ENCODE measurements at places on chromosomes 11 and 22. TPM values are rescaled to one million over a fixed set of nuclear protein-coding genes. Genes with fewer than 3 reads are reported as not detected.

DNA sequence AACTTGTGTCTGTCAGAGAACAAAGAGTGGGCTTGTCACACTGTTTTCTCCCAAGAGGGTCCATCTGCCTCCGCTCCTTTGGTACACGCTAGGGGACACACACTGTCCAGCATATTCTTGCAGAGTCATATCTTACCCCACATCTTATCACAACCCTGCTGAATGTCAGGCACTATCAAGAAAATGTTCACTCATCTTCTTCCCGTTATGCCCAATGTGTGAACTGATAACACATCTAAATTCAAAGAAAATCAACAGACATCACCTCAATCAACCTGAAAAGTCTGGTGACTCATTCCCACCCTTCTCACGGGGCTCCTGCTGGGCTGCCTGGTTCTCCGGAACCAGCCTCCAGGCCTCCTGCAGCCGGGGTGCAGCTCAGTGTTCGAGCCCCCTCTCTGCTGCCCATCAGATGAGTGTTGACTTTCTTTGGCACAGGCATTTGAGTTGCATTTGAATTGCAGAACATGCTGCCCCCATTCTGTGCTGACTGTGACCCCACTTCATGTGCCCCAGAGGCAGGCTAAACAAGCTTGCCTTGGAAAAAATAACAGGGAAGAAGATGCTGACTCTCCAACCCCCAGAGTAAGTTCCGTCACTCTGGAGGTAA, 19.4 kb downstream of the GRAP2 start:
- no peak for DNase-seq

GRCh38 chr11:110778343-110778742, 66.1 kb upstream of the ARHGAP20 start:
- no peak for DNase-seq

DNA sequence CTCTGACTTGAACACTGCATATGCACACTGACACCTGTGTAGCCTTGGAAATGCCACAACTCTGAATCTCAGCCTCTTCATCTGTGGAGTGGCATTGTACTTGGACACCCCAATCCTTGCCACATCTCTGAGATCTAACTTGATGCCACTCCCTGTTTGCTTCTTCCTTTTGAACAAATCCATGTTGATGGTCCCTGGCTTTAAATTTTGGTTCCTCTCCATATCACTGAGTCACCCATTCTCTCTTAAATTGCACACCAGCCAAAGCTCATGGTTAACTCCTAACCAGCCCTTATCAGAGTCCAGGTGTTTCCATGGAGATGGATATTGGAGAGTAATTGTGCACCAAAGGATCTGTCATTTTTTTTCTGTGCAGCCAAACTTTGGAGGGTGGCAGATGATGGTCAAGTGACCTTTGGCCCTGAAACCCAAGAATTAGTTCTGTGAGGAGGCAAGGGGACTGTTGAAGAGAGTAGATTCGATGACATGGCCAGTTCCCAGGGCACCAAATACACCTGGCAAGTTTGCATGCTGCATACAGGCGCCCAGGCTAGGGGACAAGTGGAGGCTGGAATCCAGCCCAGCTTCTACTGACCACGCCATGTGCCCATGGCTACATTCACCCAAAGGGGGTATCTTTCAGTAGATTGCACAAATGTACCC, 25.1 kb upstream of the PAMR1 start:
- DNase-seq = no peak

- DNase-seq = no peak
Observed at GRCh38 chr11:90218606-90219005, 4.2 kb downstream of the CHORDC1 start.

GRCh38 chr11:79392161-79392560, 48.7 kb downstream of the TENM4 start:
- no peak for DNase-seq

- DNase-seq = no peak
Observed at GRCh38 chr11:65615950-65616574, 486 bp downstream of the PCNX3 start.

DNA sequence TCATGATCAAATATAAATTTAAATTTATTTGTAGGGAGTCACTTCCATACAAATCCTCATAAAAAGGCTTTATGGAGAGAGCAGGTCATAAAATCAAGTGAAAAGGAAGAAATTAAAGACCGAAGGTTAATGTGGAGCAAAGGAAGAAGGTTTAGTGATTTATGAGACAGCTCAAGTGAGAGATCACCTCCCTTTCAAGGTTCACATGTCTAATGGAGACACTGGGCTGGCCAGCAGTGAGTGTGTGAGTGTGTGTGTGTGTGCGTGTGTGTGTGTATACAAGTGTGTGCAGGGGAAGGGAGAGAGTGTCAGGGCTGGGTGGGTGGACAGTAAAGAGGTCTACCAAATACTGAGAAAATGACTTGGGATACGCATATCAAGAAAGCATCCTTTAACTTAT, 251.2 kb downstream of the FAT3 start:
- DNase-seq = no peak

DNA sequence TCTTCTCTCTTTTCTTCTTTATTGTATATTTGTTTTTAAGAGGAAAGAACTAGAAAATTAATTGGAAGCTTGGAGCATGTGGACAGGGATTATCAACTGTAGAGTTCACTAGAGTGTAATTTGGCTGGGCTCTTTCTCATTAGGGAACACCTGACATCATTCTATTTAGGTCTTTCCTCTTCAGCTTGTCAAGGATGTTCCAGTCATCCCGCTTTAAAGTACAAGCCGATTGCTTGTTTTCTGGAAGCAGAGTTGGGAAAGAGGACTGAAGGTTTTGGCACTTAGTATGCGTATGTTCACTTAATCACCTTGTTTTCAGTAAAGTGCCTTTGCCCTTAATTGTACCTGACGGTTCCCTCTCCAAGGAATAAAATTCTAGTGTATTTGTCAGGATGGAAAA, 111.6 kb downstream of the WNT11 start:
- no peak for DNase-seq

DNA sequence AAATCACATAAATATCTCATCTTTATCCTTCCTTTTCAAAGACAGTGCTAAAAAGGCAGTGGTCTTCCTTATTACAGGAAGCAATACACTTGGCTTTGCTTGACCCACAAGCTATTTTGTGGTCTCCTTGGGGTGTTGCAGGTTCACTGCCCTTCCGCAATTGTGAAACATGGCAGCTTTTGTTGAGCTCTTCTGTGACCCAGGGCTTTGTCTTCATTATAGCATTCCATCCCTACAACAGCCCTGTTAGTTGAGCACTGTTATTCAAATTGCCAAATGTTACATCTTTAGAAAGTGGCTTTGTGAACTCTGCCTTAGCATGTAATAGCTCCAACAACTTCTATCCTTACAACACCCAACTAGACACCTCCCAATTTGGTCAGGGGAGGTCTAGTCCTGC, 107.1 kb downstream of the OPCML start:
- no peak for DNase-seq

DNA sequence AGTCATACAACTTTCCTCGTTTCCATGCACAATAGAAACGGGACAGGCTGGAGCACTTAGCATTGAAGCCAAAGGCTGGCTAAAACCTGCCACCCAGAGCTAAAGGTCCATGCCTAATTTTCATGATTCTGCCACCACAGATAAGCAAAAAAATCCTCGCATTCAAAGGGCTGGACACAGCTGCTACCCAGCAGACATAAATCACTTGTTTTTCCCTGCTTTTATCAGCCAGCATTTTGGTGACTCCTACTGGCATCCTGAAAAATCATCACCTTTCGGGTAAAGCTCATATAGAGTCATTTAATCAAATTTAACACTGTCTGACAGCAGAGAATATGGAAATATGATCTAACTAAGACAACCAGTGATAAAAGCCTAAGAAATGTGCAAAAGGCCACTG, 37.9 kb downstream of the ALG9 start:
- DNase-seq = no peak

DNA sequence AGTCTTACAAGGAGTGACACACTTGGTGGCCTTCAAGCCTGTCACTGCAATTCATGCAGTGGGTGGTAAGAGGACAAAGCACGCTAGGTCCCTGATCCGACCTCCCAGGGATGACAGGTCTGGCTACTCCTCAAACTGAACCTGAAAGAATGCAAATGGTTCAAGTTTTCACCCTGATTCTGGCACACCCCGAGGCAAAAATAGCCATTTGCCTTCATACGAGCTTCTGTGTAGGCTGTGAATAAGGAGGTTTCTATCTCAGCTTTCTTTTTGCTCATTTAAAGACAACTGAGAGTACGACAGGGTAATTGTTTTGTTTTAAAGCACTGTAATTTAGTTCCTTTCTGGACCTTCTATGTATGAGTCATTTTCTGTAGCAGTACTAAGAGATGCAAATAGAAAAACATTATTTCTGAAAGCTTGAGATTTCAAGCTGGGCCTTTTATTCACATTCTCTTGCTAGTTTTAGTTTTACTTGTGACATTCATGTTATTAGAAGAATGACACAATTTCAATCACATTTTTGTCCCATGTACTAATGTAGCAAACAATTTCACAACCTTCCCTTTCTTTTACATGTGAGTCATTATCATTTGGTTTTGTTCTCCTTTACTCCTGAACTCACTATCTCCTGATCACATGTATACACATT, 56.6 kb upstream of the FDX1 start:
- DNase-seq = no peak

GRCh38 chr11:4393858-4394223, 339 bp upstream of the TRIM21 start:
- no peak for DNase-seq

DNA sequence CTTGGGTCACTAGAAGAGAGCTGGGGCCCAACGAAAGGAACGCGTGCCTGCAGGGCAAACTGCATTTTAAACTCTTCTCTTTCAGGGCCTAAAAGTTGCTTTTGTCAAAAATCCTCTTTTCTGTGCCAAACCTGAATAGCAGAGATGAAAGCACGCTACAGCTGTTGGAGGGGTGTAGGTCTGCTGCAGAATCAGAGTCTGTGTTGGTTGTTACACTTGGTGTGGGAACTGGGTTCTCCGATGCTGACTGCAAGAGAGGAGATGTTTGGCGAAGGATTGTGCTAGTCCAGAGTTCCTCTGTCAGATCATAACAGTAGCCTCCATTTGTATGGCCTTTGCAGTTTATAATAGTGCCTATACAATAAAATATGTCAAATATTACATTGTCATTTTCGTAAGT, 41.8 kb downstream of the BARX2 start:
- no peak for DNase-seq

- no peak for DNase-seq
Observed at GRCh38 chr11:94169516-94169915, 40.9 kb downstream of the PANX1 start.

DNA sequence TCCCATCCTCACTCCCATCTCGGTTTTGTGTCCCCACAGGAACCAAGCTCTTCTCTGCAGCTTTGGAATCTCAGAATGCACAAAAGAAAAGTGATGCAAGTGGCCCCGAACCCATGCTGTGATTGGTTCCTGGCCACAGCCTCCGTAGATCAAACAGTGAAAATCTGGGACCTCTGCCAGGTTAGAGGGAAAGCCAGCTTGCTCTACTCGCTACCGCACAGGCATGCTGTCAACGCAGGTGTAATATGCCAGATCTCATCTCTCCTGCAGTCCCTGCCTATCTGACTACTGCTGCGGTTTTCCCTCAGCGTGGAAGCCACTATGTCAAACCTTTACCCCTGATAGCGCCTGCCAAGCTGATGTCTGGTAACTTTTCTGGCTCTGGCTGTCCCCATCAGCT, 200.5 kb upstream of the LRRC4C start:
- DNase-seq = no peak

DNA sequence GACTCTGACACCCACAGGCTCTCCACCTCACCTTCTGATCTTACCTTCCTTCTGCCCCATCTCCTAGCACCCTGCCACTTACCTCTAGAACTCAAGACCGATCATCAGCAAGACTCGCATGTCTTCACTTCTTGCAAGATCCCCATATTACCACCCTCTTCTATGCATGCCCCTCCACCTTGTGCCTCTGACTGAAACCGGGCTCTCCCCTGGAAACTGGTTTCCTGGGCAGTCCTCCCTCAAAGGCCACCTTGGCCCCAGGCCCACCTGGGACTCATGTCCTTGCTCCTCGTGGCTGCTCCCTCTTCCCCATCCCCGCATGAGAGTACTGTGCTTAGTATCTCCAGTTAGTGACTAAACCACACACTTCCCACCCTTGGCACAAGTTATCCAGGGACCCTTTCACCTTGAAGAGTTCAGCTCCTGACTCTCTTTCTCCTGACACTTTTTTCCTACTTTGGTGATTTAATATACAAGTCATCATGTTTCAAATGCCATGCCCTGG, 136.7 kb downstream of the SPATA19 start:
- DNase-seq = no peak

GRCh38 chr22:21972806-21973205, 9.8 kb downstream of the TOP3B start:
- no peak for DNase-seq

DNA sequence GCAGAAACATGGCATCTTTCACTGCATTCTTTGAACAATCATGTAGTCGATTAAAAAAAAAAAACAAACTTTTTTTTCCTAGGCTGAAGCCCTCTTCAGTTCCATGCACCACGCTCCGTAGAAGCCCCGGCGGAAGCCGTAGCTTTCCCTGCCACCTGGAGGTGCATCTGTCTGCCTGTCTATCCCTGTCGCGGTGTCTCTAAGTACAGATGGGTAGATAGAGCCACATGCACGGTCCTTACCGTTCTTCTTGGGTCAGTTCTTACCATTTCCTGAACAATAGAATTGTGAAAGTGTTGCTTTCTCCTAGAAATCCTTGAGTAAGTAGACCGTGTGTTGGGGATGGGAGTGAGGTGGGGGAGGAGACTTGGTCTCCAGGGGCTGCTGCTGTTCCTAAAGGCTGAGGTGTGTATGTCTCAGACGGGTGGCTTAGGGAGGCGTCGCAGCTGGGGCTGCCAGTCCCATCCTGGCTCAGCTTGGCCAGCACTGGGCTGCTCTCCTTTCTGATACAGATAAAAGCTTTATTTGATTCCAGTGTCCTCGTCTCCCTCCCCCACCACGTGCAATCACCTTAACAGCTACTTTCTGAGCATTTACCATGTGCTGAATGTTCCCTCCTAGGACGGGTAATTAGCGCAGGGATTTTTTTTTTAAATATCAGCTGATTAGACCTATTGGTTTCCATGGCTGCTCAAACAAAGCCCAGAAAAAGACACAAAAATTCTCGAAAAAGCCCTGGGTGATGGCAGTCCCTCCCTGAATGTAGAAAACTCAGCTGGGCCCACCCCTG, 46.8 kb downstream of the MACROD1 start:
- DNase-seq = no peak

- DNase-seq = no peak
Observed at GRCh38 chr11:96107143-96107824, 183.4 kb upstream of the MTMR2 start.

TMPRSS5 gene
- not detected for polyA plus RNA-seq

HBB gene
- not detected for polyA plus RNA-seq

PDXP gene
- polyA plus RNA-seq = 1.7 TPM

PPME1 gene
- polyA plus RNA-seq = 10.9 TPM

KDM4D gene
- 0.17 TPM for polyA plus RNA-seq

YPEL4 gene
- polyA plus RNA-seq = 0.27 TPM

LARGE1 gene
- polyA plus RNA-seq = not detected

PANX1 gene
- polyA plus RNA-seq = 8.7 TPM

ENTHD1 gene
- 0.38 TPM for polyA plus RNA-seq

Data from naive thymus-derived CD8-positive, alpha-beta T cell (primary cell).